Karpas-422 (cell line): ENCODE measurements at places on chromosomes 7 and 10.
A peak's percentile ranks its signal among the peaks of the same experiment; 100 is the strongest.

DNA sequence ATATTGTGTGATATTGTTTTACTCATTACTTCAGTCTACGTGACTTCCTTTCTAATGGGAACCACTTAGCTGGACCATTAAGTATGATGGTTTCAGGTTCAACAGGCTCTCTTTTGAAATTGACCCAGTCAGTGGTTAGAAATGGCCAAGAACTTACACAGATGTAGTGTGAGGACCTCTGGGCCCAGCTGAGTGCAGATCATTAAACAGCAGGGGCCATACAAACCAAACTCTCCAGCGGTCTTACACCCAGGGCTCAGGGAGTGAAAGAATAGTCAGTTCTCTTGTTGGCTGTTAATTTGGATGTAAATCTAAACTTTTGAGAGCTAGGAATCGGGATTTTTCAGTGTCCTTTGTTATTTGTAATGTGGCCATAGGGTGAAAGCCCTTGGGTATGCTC lies 107.3 kb downstream of the CELF2 start:
- no peak for DNase-seq
- H3K27me3 ChIP-seq, result no peaks in the 10 kb centered on the region
- H3K4me1 ChIP-seq, result no peaks in the 10 kb centered on the region
- H3K27ac ChIP-seq, result no peak overlapping the region

GRCh38 chr7:132102942-132103341 lies 473.3 kb downstream of the PLXNA4 start:
- no peak for DNase-seq
- H3K4me3 ChIP-seq, result no peak overlapping the region
- no peak overlapping the region for H3K27ac ChIP-seq
- no peaks in the 10 kb centered on the region for H3K27me3 ChIP-seq

DNA sequence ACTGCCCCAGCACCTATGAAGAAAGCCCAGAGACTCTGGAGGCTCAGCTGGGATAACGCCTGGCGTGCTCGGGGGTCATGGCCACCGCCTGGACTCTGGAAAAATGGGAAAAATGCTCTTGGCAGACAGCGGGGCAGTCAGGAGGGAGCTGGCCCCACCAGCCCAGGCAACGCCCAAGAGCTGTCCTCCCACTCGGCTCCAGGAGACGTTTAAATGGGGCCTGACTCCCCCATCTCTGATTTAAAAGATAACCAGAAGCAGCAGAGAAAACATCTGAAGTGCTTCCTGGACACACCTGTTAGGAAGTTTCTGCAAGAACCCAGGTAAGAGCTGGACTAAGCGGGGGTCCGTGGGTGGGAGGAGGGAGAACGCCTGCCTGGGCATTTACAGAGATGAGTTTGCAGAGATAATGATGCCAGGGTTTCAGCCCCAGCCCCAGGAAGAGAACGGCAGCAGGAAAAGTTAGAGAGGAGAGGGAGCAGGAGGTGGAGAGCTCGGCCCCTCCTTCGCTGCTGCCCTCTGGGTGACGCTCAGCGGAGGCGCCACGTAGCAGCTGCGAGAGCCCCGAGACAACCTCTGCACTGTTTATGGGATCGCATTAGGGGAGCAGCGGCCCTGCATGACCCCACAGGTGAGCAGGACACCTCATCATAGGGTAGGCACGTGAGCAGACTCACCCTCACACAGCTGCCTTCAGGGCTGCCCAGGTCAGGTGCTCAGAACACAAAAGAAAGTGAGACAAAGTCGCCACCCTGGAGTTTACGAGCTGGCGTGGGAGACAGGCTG lies 83.5 kb upstream of the INSIG1 start:
- no peak overlapping the region for H3K4me3 ChIP-seq
- no peaks in the 10 kb centered on the region for H3K27me3 ChIP-seq
- no peak overlapping the region for H3K27ac ChIP-seq
- DNase-seq, result no peak
- H3K4me1 ChIP-seq, result no peaks in the 10 kb centered on the region

GRCh38 chr7:70694971-70695794 lies 436.8 kb upstream of the GALNT17 start:
- H3K36me3 ChIP-seq, result peaks cover 9% of the 10 kb centered on the region; the same call in 1 of the 2 replicates
- H3K27me3 ChIP-seq, result no peaks in the 10 kb centered on the region; the same call in 1 of the 2 replicates
- H3K4me3 ChIP-seq, result peak overlapping the region; percentile 81
- H3K27ac ChIP-seq, result peak overlapping the region; percentile 55
- DNase-seq, result peak; percentile 50
- H3K4me1 ChIP-seq, result peaks cover 53% of the 10 kb centered on the region

DNA sequence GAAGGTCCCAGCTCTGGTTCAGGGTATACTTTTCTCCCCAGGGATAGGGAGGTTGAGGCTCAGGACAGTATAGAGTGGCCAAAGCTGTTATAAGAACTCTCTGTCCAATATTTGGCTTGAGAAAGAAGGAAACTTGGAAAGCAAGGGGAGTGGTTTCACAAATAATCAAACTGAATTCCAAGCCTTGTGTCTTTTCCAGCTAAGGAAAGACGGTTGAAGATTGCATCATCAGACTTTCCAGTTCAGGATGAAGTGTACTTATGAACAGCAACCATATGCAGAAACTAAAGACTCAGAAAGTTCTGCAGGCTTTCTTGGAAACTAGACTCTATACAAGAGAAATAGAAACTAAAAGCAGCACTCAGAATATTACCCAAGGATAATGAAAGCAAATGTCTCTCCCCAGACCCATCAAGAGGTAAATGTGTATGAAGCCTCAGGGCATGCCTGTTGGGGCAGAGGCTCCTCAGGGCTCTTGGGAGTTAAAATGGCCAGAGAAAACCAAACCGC lies 46.4 kb downstream of the RAMP3 start:
- no peak overlapping the region for H3K27ac ChIP-seq
- 0 out of 2 replicates have a peak, but pooled peaks cover 3% of the 10 kb centered on the region for H3K27me3 ChIP-seq
- no peaks in the 10 kb centered on the region for H3K4me1 ChIP-seq
- no peak overlapping the region for H3K4me3 ChIP-seq
- H3K36me3 ChIP-seq, result no peaks in the 10 kb centered on the region
- DNase-seq, result no peak

- DNase-seq, result no peak
- no peaks in the 10 kb centered on the region for H3K27me3 ChIP-seq
- H3K27ac ChIP-seq, result no peak within 1 kb of the TSS
- no peak within 1 kb of the TSS for H3K4me3 ChIP-seq
- H3K4me1 ChIP-seq, result peaks cover 17% of the 10 kb centered on the region
Measured at GRCh38 chr10:117240621-117241529, at the start of gene SLC18A2. Gene SLC18A2, plus strand, starts transcription at chr10:117241114. Its CDS starts 580 bp downstream, at chr10:117241694.

DNA sequence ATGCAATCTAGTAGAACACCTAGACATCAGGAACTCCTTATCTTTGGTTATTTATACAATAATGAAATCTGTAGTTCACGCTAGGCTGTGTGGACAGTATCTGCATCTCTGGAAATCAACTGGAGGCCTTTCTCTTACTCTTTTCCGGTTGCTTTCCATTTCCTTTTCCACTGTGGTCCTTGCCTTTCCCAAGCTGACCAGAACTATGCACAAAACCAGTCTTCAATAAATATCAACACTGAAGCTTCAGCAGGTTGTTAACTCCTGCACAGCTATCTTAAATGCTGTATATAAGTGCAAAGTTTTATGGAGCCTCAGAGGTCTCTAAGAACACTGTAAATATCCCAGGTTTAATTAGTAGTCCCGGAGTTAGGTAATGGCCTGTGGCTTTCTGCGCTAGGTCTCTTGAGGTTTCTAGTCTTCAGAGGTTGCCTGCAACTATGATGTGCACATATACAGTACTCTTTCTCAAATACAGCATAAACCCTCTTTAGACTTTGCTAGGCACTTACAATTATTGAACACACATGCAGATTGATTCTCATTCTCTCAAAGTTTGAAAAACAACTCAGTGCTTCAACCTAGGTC lies 2.4 kb downstream of the KLLN start:
- H3K27ac ChIP-seq, result peak overlapping the region; percentile 97
- DNase-seq, result peak; percentile 56
- H3K36me3 ChIP-seq, result peaks cover 16% of the 10 kb centered on the region
- H3K4me3 ChIP-seq, result peak overlapping the region; percentile 69
- peaks cover 19% of the 10 kb centered on the region for H3K4me1 ChIP-seq
- no peaks in the 10 kb centered on the region for H3K27me3 ChIP-seq
